NCI-H748 treated with DMSO at 0.1 percent for 48 hours (cell line): ENCODE measurements at places on chromosomes 7 and 10.

DNA sequence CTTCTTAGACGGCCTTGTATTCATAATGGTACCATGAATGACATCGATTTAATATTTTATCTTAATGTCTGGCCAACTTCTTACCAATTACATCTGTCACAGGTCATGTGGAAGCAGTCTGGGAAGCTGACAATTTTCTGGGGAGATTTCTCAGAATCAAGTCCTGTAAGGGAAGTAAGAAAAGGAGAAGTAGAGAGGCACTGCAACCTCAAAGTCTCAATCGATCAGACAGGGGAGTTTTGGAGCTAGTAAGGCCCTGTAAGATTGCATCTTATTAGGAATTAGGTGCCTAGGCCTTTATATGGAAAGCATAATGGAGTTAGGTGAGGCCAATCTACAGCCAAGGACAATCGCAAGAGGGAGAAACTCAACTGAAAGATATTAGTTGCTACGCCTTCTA, 694.6 kb upstream of the SORCS1 start:
- no peak for DNase-seq

DNA sequence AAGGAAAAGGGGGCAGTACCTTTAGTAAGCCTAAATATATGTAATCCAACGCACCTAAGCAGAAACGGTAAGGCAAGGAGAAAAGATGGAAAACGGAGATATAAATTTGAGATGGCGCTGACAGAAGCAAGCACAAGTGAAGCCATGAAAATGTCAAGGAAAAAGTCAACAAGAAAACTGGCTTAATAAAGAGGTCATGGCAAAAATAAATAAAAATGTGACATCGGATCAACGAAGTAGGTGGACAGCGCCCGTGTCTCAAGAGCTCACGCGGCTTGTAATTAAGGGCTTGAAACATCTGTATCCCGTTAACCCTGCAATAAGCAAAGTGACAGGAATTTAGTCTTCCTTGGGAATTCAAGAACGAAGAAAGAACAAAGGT, 611 bp downstream of the NDUFA5 start:
- DNase-seq: no peak

GRCh38 chr7:127209886-127210285, 42.9 kb downstream of the GRM8 start:
- DNase-seq: no peak

DNA sequence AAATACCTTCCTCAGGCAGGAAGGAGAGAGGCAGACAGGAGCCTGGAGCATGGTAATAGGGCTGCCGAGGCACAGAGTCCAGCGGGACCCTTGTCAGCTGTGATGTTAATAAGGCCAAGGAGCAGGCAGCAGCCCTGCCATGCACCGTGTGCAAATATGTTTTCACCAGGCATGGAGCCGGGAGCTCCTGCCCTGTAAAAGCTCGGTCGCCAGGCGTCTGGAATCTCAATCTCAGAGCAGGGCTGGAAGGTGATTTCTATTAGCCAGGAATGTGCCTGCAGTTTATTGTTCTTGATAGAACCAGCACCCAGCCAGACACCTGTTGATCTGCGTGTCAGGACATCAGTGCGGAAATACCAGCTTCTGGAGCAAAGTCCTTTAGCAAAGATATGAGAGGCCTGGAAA, 469.8 kb downstream of the GLRX3 start:
- no peak for DNase-seq

DNA sequence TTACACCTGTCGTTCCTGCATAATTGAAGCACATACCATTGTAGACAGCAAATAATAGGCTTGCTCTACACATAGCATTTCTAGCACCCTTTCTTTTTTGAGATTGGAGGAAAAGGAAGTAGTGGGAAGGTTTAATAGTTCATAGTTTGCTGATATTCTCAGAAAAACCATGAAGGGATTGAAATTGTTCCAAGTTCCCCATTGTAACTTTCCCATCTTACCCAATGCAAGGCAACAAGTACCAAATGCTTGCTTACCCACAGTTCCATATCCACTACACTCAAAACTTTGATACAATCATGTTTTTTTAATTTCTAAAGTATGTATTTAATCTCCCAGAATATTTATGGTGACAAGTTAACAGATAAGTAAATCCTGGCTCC, 13.8 kb downstream of the CYP3A5 start:
- no peak for DNase-seq

DNA sequence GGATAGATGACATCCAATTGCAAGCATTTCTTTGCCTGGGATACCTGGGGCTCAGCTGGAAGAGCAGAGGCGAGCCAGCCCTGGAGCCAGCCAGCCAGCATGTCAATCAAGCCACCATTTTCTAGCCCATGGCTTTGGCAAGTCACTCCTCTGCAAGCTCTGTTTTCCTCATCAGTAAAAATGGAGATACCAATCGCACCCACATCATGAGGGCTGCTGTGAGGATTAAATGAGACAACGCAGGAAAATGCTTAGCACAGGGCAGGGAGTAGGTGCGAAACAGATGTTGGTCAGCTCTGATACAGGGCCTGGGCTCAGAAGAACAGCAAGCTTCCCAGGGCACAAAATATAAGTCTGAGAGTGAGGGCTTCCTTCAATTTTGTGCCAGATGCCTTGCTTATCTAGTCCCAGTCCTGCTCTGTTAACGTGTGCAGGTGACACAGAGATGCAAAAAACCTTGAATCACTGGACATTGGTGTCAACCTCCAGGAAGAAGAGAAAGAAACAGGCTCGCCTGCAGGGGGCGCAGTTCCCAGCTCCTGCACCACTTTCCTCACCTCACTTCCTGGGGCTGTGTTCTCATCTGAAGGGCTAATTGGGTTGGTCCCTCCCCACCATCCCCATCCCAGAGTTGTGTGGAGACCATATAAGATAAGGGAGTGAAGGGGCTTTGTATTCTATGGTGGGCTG, 72.8 kb upstream of the CACUL1 start:
- DNase-seq: no peak

DNA sequence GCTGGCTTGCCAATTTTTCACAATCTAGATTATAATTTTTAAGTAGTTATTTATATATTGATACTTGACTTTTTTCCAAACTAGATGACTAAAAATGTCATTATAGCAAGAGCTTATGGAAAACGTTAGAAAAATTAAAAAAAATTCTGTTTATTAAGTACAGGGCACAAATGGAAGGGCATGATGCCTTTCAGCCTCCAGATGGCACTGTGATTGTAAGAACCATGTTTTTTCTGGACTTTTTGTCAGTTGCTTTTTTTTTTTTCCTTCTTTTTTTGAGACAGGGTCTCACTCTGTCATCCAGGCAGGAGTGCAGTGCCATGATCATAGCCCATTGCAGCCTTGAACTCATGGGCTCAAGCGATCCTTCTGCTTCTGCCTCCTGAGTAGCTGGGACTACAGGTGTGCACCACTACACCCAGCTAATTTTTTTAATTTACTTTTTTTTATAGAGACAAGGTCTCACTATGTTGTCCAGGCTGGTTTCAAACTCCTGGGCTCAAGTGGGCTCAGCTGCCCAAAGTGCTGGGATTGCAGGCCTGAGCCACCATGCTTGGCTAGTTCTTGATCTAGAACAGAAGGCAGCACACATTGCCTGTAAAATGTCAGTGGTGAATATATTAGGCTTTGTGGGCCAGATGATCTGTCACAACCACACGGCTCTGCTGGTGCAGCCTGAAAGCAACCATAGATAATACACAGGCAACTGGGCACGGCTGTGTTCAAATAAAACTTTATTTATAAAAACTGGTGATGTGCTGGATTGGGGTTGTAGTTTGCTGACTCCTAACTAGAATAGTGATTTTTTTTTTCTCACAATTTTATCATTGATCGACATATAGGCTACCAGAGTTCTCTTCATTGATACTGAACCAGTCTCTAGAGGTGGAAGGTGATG, 27.4 kb downstream of the UCMA start:
- DNase-seq: no peak

DNA sequence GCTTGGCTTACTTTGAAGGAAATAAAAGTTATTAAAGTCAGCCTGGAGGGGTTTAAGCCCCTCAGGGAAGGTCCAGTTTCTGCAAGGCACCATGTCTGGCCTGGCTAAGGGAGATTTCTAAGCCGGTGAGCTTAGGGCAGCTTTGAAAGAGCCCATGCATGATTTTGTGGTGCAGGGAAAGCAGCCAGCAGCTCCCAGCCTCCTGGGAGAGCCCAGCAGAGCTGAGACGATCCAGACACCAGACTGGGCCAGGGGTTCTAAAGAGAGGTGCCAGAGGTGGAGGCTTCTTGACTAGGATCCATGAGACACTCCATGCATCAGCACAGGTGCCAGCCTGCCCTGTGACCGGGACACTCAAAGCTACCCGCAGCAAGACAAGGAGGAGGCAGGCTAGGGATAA, 59.6 kb upstream of the MKX start:
- no peak for DNase-seq

GRCh38 chr7:74069086-74069541, 14.5 kb upstream of the LIMK1 start:
- DNase-seq: no peak

GRCh38 chr10:71255808-71256660, 43.7 kb downstream of the UNC5B start:
- no peak for DNase-seq

DNA sequence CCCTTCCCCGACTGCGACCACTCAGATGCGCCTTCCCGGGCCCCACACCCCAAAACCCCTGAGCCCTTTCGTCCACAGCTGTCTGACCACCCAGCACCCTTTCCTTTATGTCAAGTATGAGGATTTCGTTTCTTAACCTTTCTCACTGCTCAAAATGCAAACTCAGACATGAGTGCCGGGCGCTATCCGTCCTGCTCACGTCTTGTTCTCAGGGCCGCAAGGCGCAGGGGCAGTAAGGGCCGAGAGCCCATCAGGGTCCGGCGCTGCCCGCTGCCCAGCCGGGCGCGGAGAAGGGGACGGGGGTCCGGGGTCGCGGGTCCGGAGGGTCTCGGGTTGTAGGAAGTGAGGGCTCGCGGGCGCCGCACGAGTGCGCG, 670 bp upstream of the RBM33 start:
- DNase-seq: no peak

DNA sequence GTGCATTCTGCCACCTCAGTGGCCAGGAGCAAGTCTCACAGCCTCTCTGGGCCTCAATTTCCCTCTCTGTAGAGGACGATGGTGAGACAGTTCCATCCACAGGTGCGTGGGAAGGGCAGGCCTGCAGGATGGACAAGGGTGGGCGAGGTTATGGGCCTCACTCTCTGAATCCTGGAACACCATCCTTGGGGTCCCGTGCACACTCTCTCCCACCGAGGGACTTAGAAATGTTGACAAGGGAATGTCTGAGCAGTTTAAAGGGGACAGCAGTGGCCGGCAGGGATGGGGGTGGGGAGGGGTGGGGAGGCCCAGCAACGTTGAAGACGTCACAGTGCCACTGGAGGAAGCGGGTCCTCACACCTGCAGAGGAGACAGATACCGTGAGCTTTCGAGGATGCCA, 111.5 kb downstream of the FOXL3 start:
- DNase-seq: no peak

GRCh38 chr10:113159563-113159962, 209.5 kb downstream of the TCF7L2 start:
- DNase-seq: no peak

DNA sequence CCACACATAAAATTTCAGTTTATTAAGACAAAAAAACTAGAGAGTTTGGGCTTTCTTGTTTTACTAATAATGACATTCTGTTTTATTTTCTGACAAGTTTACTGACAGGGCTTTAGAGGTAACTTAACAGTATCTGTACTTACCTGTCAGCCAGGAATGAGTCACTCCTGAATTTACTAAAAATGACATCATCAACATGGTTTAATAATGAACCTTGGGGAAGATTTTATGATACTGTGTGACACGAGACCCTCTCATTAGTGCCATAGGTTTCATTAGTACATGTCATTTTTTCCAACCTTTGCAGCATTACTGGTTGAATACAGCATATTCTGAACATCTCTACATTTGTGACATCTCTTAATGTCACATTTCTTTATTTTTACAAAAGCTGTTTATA, 131.1 kb downstream of the KCND2 start:
- no peak for DNase-seq

GRCh38 chr7:75905785-75906604, 9.0 kb upstream of the POR start:
- peak; percentile 24 for DNase-seq

DNA sequence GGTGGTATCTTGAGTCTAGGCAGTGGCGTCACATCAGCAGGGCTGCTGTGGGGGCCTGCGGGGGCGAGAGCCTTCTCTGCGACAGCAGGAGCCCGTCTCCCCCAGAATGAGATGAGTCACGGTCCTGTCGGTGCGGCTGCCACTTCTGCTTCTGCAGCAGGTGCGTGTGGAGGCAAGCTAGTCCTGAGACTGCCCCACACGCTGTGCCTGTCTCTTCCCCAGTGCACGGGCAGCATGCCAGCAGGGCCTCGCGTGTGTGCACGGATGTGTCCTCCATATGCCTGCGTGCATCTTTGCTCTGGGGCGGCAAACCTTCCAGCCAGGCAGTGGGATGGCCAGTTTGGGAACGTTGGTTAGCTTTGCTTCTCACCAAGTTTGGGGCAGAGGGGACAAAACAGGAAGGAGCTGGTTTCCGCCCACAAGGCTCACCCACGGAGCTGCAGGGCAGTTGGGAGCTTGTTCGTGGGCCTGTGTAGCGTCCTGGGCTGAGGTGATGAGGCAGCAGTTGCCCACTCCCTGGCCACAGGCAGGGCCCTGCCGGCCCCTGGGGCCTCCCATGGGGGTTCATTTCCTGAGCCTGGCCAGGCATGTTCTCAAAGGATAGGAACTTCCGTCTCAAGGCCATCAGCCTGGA, 60.8 kb upstream of the PPIF start:
- DNase-seq: no peak

DNA sequence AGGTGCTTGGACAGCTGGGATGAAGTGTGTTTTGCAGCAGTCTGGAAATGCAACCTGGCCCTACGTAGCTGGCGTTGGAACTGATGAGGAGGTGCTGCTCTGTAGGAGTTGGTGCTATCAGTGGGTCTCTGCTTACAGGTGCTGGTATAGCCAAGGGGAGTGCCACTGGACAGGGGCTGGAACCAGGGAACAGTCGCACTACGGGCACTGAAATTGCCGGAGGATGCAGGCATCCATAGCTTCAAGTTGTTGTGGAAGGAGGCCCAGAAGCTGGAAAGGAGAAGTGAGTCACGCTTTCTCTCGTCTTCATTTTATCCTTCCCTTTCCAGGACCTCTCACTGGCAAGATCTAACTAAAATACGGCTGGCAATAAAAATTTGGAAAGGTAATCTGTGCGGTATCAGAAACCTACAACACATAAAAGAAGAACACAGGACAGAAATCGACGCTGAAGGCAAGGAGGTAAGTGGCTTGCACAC, 25.8 kb downstream of the MACC1 start:
- DNase-seq: no peak

GRCh38 chr10:119320981-119321380, 113.6 kb downstream of the GRK5 start:
- DNase-seq: no peak

GRCh38 chr7:8881916-8882315, 448.5 kb downstream of the NXPH1 start:
- no peak for DNase-seq

DNA sequence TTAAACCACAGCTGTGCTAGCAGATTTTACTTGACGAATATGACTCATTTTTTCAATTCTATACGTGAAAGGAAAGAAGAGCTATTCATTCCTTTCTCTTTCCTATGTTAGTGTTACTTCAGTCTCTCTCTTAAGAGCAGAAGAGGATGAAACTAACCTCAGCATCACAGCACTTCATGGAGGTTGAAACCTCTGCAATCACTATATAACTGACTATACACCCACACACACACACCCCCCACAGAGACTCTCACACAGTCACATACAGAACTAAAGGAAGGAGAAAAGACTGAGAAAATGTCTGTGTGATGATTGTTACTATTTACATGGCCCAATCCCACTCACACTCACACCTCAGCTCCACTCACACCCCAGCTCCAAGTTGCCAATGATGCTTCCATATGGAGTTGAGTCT, 104.2 kb downstream of the KIF20B start:
- DNase-seq: no peak
